Uterus (tissue), 4 donors: ENCODE measurements at places on chromosomes 16 and 17.

DNA sequence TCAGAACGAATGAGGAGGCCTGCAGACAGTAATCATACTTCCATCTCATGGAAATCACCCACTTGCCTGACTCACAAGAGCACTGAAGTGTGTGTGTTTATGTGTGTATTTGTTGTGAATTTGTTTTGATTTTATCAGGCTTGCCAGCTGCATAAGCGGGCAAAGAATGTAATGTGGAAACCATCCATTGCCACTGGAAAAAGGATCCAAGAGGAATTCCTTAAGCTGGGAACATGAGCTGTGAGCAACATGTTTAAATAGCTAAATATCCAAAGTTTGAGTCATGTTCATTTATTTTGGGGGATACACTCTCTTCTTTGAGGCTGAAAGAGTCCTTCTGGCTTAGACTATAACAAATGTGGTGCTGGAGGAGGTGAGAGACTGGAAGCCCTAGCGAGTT is 198.4 kb upstream of the TBX2 start:
- no peak for DNase-seq

GRCh38 chr17:74268558-74268957 is 5.5 kb upstream of the DNAI2 start:
- DNase-seq: no peak

GRCh38 chr17:29577385-29578211 is 9.1 kb downstream of the TP53I13 start:
- DNase-seq: peak; percentile 43

GRCh38 chr17:64186171-64187092 is 56.5 kb upstream of the ERN1 start:
- DNase-seq: no peak

DNA sequence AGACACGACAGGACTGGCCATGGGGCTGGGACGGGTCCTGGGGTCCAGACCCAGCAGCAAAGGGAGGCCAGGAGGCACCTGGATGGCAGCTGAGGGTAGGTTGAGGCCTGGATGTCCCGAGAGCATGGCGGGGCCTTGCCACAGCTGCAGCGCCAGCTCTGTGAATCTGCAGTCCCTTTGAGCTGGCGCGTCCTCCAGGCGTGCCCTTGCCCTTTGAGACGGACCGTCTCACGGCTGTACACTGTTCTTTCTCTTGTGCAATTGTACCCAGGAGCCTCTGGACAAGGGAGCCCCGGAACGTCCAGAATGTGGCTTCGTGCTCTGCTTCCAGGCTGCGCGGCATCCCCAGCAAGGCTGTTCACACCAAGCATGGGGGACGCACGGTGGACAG is 69.5 kb upstream of the CIBAR2 start:
- no peak for DNase-seq

DNA sequence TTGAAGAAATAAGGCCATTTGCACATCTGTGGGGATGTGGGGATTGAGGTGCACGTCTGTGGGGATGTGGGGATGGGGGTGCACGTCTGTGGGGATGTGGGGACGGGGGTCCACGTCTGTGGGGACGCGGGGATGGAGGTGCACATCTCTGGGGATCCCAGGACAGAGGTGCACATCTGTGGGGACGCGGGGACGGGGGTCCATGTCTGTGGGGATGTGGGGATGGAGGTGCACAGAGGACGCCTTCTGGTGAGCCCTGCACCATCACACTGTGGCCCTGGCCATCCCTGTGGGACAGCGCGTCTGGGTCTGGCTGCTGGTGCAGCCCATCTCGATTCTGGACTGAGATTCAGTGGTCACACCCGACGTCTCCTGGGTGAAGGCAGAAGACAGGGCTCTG is 161.4 kb downstream of the LAT start:
- DNase-seq: no peak

- no peak for DNase-seq
These were observed 17.6 kb downstream of the AARS1 start for GRCh38 chr16:70271696-70272095.

- no peak for DNase-seq
These were observed 27.8 kb upstream of the USP36 start for GRCh38 chr17:78868391-78868790.

DNA sequence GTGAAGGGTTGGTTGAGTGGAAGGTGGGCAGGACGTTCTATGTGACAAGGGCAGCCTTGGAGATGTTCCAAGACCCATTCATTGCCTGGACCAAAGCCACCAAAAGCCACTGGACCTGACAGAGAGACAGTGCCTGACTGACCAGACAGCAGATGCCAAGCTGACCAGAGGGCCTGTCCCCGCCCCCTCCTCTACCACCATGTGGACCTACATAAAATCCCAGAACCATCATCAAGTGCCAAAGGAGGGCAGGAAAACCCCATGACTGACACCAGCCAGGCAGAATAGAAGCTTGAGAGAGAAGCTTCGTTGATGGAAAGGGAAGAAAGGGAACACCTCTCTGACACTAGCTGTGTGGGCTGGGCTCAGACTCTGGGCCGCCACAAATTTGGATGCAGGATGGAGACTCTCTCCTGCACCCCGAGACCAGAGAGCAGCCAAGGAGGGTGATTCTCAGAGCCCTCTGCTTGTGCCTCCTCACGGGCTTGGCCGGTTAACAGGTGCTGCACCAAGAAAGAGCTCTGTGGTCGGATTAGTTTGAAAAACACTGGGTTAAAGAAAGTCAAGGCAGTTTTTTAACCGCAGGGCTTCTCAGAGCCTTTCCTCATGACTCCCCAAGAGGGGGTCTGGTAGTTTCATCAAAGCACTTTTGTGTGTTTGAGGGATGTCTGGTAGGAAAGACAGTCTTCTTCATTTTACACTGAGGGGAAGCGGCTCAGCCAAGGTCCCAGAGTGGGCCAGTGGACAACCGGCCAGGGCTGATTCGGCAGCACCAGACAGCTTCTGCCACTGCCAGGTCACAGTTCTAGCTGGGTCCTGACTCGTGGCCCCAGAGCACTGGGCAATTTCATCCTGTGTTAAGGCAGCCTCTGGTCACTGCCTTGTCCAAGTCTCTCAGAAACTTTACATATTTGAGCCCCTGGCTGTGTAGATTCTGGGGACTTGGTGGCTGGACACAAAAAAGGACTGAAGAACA is 1.7 kb downstream of the TNFRSF13B start:
- DNase-seq: no peak

- DNase-seq: no peak
These were observed 18.7 kb downstream of the TPSG1 start for GRCh38 chr16:1206326-1206725.
